NCI-H748 treated with DMSO at 0.1 percent for 48 hours (cell line): ENCODE measurements at places on chromosomes 2 and 18.

- DNase-seq = no peak
These were observed 1.7 kb downstream of the IL1RL1 start for GRCh38 chr2:102313025-102313424.

DNA sequence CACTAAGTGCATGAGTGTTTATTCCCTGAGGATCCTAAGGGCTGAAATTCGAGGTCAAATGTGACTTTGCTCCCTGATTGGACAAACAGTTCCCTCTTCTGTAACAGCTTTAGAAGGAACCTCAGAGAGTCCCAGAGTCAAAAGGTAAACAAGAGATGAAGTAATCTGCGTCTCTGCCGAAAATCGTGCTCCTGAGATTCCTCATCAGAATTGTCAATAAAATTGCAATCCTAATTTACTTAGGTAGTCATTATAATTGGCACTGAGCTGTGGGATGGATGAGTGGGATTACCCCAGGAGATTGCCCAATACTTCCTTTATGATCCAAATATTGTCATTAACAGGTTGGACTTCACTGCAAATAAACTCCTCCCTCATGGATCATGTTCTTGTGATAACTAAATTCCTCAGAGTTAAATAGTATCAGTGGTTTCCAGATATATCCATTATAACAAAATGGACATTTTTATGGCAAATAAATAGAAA, 907 bp upstream of the SUCLG1 start:
- no peak for DNase-seq

DNA sequence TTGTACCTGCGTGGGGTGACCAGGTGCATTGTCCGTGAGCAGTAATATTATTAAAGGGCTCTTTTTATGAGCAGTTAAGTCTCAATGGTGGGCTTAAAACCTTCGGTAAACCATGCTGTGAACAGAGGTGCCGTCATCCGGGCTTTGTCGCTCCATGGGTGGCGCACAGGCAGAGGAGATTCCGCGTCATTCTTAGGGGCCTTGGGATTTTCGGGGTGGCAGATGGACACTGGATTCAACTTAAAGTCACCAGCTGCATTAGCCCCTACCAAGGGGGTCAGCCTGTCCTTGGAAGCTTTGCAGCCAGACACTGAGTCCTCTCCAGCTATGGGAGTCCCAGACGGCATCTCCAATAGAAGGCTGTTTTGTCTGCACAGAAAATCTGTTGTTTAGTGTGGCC, 107.7 kb downstream of the NFATC1 start:
- no peak for DNase-seq

DNA sequence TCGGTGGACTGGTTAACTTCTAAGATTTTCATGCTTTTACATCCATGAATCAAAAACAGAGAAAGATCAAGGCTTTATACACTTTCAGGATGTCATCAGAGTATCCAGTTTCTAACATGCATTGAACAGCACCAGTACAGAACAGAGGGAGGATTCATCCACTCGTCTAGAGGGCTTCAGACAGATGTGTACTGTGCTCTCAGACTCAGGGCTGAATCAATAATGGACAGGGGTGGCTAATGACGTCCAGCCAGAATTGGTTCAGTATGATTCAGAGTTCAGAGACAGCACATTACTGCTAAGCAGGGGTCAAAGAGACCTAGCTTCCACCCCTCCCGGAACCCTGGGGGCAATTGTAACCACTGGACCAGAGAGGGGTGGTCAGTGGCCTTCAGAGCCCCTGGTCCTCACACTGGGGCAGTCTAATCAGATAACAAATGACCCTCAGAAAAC, 37.3 kb downstream of the RNU4ATAC start:
- no peak for DNase-seq

DNA sequence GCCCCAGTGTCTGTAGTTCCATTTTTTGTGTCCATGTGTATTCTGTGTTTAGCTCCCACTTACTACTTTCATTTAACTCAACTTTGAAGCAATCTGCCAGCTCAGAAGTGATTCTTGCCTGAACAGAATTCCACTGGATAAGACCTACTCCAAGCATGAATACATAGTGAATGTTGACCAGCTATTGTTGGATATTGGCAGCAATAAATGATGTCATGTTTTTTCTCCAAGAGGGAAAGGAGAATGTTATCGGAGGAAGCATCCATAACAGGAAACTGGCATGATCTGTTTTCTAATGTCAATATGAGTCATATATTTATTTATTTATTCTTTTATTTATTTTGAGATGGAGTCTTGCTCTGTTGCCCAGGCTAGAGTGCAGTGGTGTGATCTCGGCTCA, 36.8 kb upstream of the TRAPPC8 start:
- no peak for DNase-seq

GRCh38 chr2:237092920-237093781, 7.5 kb downstream of the COPS8 start:
- DNase-seq = no peak

DNA sequence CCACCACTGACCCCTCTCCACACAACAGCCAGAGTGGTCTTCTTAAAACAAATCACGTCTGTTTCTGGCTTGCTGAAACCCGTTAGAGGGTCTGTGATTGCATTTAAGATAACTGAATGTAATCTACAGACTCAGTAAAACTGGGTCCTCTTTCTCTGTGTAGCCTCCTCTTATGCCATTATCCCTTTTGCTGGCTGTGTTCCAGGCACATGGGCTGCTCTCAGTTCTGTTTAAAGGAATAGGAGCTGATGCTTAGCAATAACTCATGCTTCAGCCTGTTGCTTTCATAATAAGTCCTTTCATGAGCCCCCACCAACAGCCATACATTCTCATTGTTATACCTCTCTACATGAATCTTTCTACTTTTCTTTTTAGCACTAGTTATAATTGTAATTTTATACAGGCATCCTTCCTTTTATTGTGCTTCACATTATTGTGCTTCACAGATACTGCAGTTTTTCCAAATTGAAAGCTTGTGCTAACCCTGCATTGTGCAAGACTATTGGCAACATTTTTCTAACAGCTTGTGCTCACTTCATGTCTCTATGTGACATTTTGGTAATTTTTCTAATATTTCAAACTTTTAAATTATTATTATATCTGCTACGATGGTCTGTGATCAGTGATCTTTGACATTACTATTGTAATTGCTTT, 782.6 kb downstream of the MBD2 start:
- DNase-seq = no peak

DNA sequence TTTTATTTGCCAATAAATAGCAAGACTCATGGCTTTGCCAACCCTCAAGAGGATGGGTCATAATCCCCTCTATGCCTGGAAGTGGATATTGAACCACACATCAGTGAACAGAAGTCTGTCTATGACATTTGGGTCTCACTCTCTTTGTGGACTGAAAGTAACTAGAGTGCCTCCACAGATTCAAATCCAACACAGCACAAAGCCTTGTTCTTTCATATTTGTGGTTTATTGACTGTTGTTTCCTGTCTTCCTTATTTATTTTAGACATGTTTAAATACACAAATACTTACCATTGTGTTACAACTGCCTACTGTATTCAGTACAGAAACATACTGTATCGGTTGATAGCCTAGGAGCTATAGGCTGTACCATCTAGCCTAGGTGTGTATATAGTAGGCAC, 121.9 kb downstream of the TSN start:
- DNase-seq = no peak

- DNase-seq = peak; percentile 40
These were observed 678 bp downstream of the PIAS2 start for GRCh38 chr18:46916551-46917107.

GRCh38 chr2:226644399-226644865, 155.2 kb downstream of the IRS1 start:
- DNase-seq = no peak

DNA sequence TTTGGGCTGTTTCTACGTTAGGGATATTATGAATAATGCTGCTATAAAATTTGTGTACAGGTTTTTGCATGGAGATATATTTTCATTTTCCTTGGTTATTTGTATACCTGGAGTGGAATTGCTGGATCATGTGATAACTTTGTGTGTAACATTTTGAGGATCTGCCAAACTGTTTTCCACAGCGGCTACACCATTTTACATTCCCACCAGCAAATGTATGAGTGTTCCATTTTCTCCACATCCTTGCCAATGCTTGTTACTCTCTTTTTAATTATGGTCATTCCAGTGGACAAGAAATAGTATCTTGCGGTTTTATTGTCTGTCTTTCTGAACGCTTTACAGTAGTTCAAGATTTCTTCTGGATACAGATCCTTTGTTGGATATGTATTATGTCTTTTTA, 13.6 kb downstream of the GORASP2 start:
- DNase-seq = no peak

DNA sequence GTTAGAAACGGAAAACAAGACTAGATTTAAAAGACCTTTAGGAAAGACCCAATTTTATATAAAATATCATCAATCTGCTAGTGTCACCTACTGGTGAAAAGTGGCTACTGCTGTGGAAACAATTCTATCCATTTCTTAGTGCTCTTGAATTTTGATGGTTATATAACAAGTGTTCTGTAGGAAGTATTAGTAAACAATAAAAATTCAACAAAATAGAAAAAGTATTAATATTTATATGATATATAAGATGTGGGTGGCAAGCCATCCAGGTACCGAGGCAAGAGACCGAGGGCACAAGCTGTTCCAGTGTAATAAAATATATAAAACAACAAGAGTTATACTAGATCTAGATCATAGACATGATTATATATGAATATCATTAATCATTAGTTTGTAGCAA, 6.2 kb upstream of the TMEM87B start:
- peak; percentile 28 for DNase-seq

- DNase-seq = no peak
These were observed 255.3 kb downstream of the SH3BP4 start for GRCh38 chr2:235206980-235207579.

DNA sequence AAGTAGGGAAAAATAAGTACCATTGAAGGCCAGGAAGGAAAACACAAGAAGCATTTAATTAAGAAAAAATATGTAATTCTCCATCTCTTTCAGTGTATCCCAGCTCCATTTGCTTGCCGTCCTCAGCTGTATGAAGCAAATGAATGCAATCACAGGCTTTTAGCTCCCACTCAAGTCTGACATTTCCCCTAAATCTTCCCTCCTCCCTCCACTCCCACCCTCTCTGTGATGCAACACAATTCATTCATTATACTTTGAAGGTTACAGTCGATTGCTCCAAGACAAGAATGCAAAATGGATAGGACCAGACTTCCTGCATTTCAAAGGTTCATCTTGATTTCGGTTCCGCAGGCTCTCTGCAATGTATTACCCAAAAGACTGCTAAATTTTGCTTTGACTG, 172.7 kb upstream of the SERPINE2 start:
- no peak for DNase-seq

- no peak for DNase-seq
These were observed 14.6 kb downstream of the TMEM177 start for GRCh38 chr2:119693567-119693966.

DNA sequence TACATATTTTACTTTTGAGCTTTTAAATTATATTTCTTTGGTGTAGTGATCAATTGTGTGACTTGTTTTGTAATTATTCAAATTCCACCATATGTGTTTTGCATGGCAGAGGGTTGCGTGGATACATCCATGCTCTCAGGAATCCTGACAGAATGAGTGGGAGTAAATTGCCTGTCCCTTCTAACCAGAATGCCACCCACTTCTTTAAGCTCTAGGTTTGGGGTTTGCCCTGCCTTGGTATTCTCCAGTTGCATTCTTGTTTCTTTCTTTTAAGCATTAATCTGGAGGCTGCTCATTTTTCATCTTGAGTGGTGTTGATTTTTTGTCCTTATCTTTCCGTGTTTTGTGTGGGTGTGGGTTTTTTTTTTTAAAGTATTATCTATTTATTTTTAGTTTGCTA, 360.0 kb downstream of the PTPRM start:
- DNase-seq = no peak

- no peak for DNase-seq
These were observed 3.6 kb downstream of the ERFE start for GRCh38 chr2:238162251-238162845.

DNA sequence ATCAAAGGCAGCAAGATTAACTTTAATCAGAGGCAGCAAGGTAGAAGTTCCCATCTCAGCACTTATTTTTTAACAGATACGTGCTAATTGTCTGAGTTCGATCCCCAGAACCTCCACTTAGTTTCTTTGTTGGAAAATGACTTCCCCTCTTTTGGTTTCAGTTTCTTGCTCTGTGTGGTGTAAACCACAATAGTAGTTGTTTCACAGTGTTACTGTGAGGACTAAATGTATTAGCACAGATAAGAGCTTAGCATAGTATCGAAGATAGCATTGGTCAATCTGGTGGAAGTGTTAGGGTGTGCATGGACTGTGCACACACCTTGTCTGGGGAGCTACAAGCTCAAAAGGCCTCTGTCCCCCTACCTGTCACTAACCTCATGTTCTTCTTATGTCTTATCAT, 988.3 kb upstream of the GYPC start:
- no peak for DNase-seq

DNA sequence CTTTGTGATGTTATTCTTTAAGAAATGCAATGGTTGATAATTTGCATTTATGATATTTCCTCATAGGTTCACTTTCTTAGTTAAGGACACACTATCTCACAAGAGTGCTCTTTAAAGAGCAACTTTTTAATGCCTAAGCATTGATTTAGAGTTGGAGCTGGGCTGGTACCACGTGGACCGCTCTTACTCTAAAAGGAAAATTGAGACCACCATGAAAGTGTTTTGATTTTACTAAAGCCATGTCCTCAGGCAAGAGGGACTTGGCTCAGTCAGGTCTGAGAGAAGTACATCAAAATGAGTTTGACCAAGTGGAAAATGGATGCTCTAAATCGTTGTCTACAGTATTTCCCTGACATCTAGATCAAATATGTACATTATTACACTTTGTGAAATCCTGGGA, 302.4 kb downstream of the LRRTM1 start:
- no peak for DNase-seq

DNA sequence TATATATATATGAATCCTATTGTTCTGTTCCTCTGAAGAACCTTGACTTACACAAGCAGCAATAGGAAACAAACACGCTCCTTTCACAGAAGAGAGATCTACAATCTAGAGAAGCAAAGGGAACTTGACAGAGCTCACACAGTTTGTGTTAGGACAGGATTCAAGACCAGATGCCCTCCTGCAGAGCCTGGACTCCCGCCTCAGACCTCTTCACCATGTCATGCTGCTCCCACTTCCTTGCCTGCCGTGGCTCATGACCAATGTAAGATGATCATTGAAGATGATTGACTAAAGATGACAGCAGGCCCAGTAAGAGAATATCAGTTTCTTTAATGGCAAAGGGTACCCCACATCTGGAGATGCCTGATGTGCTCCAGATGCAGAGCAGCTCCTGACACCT, 111.2 kb upstream of the AGAP1 start:
- DNase-seq = no peak

DNA sequence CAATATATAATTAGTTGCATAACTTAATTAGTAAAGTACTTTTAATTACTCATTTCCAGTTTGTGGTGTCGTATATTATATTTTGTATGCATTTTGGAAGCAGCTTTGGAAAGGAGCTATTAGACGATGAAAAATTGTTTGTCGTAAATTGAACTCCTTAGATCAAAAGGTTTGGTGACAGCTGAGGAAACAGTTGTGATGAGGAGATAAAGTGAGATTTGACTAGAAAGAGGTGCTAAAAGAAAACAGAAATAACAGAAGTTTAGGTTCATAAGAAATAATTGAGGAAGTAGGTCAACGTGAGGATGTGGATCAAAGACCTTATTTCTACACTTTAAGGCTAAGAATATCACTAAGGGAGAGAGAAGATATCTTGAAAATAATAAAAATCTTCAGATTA, 141.9 kb upstream of the NETO1 start:
- DNase-seq = no peak

- no peak for DNase-seq
These were observed 54.6 kb downstream of the ANKRD44 start for GRCh38 chr2:197256021-197256420.

- no peak for DNase-seq
These were observed 107.4 kb downstream of the OSBPL6 start for GRCh38 chr2:178301649-178302238.

- no peak for DNase-seq
These were observed 46.6 kb downstream of the CDK15 start for GRCh38 chr2:201852878-201853415.
